ENCODE measurements at places on chromosomes 7 and 10.

GRCh38 chr7:130293521-130293920 lies 560 bp downstream of the CPA4 start:
- ATAC-seq = no peak

GRCh38 chr7:2109936-2110609 lies 122.7 kb downstream of the MAD1L1 start:
- ATAC-seq = peak; percentile 42

DNA sequence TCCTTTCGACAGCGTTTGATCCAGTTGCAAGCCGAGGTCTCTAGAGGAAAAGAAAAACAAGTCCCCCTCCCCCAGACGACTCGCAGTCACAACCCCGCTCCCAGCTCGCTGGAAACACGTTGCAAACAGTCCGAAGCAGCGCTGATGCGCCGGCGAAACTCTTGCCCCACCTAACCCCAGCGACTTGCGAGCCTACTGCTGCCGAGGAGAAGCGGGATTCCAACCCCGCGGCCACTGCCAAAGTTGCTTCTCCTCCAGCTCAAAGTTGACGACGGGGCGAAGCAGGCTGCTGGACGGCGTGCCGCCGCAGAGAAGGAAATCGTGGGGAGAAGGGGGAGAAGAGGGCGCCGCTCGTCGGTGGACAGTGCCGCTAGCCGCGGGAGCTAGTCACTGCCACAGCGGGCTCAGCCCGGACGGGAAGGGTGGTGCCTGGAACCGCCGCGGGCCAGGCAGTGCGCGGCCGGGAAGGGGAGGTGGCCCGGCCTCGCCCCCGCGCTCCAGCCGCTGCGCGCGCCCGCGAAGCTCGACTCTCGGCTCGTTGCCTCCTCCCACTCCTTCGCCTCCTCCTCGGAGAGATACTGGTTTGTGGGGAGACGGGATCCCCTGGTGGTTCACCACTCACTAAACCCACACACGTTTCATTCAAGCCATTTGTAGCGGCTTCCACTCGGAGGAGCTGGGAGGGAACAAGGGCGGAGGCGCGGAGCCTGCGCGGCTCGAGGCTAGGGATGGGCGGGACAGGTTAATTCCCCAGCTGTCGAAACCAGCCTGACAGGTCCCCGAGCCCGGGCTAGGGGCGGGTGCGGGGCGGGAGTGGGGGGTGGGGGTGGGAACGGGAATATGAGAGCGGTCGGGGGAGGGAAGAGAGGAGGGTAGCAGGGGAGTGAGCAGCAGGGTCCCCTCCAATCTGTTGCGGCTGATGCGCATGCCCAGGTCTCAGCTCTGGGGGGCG lies at the start of gene GPR37:
Gene GPR37, minus strand, starts transcription at position 392 of the 952 bp plus-strand sequence. CDS start 816 bp downstream, outside the sequence.
- ATAC-seq = peak; percentile 82

GRCh38 chr10:96495544-96495943 lies 18.2 kb downstream of the TLL2 start:
- no peak for ATAC-seq

Data from gastroesophageal sphincter (tissue), 4 donors.